Type B pancreatic cell (in vitro differentiated cells): ENCODE measurements at places on chromosomes 4 and X. TPM values are rescaled to one million over a fixed set of nuclear protein-coding genes. Genes with fewer than 3 reads are reported as not detected.

Gene HOPX
- 42.1 and 136 TPM in 2 replicates for total RNA-seq

Gene VSIG4
- not detected in 2 replicates for total RNA-seq

Gene BEND2
- total RNA-seq, result not detected in 2 replicates

Gene MAGEE1
- 5.3 and 7.0 TPM in 2 replicates for total RNA-seq

Gene SULT1E1
- total RNA-seq, result 64.9 and 80.7 TPM in 2 replicates

DNA sequence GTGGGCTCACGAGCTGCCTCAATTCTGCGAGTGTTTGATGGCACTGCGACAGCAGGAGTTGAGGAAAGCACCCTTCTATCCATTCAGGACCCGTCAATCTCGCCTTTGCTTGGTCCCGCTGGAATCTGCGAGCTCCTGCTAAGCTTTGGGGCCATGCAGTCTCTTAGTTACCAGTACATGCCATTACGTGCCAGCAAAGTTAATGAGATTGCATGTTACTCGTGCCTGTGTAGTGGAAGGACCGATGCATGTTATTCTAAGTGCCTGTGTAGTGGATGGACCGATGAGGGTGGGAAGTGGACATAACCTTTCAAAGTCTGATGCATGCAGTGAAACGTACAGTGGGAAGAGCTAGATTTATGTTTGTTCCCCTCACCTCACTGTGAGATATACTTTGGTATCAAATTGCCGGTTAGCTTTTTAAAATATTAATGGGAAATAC lies 569 bp downstream of the RPS3A start:
- peak overlapping the region; percentile 98 for H3K4me3 ChIP-seq
- peaks cover 40% of the 10 kb centered on the region for H3K36me3 ChIP-seq
- no peaks in the 10 kb centered on the region for H3K27me3 ChIP-seq
- DNase-seq, result no peak
- peaks cover 25% of the 10 kb centered on the region for H3K4me1 ChIP-seq

DNA sequence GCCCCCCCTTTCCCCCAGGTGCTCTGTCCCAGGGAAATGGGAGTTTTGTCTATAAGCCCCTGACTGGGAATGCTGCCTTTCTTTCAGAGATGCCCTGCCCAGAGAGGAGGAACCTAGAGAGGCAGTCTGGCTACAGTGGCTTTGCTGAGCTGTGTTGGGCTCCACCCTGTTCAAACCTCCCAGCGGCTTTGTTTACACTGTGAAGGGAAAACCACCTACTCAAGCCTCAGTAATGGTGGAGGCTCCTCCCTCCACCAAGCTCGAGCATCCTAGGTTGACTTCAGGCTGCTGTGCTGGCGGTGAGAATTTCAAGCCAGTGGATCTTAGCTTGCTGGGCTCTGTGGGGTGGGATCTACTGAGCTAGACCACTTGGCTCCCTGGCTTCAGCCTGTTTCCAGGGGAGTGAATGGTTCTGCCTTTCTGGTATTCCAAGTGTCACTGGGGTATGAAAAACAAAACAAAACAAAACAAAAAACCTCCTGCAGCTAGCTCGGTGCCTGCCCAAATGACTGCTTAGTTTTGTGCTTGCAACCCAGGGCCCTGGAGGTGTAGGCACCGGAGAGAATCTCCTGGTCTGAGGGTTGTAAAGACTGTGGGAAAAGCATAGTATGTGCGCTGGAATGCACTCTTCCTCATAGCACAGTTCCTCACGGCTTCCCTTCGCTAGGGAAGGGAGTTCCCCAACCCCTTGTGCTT lies 41.7 kb downstream of the ITM2A start:
- no peaks in the 10 kb centered on the region for H3K36me3 ChIP-seq
- no peaks in the 10 kb centered on the region for H3K27me3 ChIP-seq
- DNase-seq, result no peak

GRCh38 chrX:72045552-72046277 lies 86.0 kb downstream of the RTL5 start:
- H3K27me3 ChIP-seq, result no peaks in the 10 kb centered on the region
- H3K27ac ChIP-seq, result peak overlapping the region; percentile 15
- no peaks in the 10 kb centered on the region for H3K36me3 ChIP-seq

GRCh38 chr4:153148791-153149190 lies 55.5 kb upstream of the TRIM2 start:
- no peak overlapping the region for H3K4me3 ChIP-seq
- no peaks in the 10 kb centered on the region for H3K36me3 ChIP-seq
- DNase-seq, result no peak
- peaks cover 7% of the 10 kb centered on the region for H3K27me3 ChIP-seq
- no peak overlapping the region for H3K27ac ChIP-seq
- peaks cover 14% of the 10 kb centered on the region for H3K4me1 ChIP-seq

DNA sequence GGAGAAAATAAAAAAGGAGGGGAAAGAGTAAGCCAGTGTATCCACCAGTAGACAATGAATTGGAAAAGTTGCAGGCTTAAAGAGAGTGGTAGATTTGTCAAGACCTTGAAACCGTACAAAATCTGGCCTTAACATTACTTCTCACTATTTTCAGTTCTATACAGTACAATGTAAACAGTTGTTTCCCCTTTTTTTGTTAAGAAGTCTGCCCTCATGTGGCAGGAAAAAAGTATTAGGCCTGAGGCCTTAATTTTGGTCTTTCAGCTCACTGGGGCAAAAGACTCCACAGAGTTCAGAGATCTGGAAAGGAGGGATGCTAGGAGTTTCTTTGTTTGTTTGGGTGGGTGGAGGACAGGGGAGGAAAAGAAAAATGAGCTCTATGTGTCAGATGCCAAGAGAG lies 92.8 kb upstream of the CCDC160 start:
- H3K36me3 ChIP-seq, result no peaks in the 10 kb centered on the region
- DNase-seq, result no peak
- H3K27ac ChIP-seq, result no peak overlapping the region
- no peak overlapping the region for H3K4me3 ChIP-seq
- peaks cover 3% of the 10 kb centered on the region for H3K27me3 ChIP-seq

DNA sequence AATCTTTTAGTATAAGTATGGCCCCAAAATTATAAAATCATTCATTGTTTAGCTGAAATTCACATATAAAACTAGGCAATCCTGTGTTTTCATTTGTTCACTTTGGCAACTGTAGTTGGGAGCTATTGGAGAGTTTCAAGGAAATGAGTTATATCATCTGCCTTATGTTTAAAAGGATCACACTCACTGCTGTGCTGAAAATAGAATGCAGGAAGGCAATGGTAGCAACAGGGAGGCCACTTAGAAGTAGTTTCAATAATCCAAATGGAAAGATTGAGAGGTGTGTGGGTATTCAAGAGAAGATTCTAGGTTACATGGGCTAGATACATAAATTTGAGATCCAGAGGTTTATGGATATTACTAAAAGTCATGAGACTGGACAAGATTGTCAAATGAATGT lies 184.9 kb downstream of the PDGFC start:
- H3K27me3 ChIP-seq, result no peaks in the 10 kb centered on the region

DNA sequence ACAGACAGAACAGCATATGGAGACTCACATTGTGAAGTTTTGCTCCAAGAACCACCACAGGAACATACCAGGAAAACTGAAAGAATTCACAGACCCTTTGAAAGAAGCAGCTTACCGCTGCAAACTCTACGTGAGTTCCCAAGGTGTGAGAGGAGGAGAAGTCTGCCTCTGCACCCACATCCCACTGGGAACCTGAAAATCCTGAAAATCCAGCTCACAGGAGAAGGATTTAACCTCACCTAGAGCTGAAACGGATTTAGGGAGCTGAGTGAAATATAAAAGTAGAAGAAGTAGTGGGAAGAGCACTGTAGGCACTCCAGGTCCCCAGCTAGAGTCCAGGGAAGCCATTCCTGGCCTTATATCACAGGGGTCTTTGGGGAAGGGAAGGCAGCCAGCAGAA lies 80.0 kb downstream of the FHIP1A start:
- no peak overlapping the region for H3K27ac ChIP-seq
- H3K27me3 ChIP-seq, result no peaks in the 10 kb centered on the region
- no peaks in the 10 kb centered on the region for H3K4me1 ChIP-seq
- no peak overlapping the region for H3K4me3 ChIP-seq

- peaks cover 56% of the 10 kb centered on the region for H3K27me3 ChIP-seq
- no peak overlapping the region for H3K27ac ChIP-seq
- no peak for DNase-seq
- H3K4me3 ChIP-seq, result peak overlapping the region; percentile 61
Observed at GRCh38 chr4:24801136-24801855, 5.9 kb downstream of the SOD3 start.

DNA sequence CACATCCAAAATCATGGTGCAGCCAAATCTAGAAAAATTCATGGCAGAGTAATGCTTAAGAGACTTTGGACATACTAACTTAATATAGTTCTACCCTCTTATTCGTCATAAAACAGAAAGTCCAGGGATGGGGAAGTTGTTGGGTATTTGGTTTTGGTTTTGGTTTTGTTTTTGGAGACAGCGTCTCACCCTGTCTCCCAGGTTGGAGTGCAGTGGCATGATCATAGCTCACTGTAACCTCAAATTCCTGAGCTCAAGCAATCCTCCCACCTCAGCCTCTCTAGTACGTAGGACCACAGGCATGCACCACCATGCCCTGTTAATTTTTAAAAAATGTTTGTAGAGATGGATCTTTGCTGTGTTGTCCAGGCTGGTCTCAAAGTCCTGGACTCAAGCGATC lies 271.8 kb upstream of the TENM3 start:
- no peaks in the 10 kb centered on the region for H3K27me3 ChIP-seq
- DNase-seq, result no peak
- H3K36me3 ChIP-seq, result no peaks in the 10 kb centered on the region

DNA sequence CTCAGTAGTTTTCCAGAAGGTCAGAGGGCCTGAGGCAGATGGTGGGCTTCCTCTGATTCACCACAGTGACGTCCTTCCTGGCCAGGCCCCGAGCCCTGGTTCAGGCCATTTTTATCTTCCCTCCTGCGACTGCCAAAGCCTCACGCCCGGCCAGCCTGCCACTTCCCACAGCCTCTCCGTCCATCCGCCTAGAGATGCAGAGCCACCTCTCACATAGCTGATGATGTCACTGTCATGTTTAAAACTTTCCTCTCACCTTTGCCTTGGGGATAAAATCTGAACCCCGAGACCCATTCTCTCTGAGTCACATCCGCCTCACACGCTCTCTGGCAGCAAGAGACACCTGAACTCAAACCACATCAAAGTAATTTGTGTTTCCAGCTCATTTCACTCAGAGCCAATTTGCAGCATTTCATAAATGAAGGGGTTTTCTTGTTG lies 175.3 kb downstream of the QDPR start:
- DNase-seq, result no peak
- H3K4me1 ChIP-seq, result no peaks in the 10 kb centered on the region
- no peak overlapping the region for H3K27ac ChIP-seq

GRCh38 chrX:119105826-119106225 lies 21.8 kb downstream of the KIAA1210 start:
- no peak for DNase-seq
- H3K4me3 ChIP-seq, result no peak overlapping the region
- no peak overlapping the region for H3K27ac ChIP-seq
- H3K36me3 ChIP-seq, result no peaks in the 10 kb centered on the region
- no peaks in the 10 kb centered on the region for H3K27me3 ChIP-seq

DNA sequence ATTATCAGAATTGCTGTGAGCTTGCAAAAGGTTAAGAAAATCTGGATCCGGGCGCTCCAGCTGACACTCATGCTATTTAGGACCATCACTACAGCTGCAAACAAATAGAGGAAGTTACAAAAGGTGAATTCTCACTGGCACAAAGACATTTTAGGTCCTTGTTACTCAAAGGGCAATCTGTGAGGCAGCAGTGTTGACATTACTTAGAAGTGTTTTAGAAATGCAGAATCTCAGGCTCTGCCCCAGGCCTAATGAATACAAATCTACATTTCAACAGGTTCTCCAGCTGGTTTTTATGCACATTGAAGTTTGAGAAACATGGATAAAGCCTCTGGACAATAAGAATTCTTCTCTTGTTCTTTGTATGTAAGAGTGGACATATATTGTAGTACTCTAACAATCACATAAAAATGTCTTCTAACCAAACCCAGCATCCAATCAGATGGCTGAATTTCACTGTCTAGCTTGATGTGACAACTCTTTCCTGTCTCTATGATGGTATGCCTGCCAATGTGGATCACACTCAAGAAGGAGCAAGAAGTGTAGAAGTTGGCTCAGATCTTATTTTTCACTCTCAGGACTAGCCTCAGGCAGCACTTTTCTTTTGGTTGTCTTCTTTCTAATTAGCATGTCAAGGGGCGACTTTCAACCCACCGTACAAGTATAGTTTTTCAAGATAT lies 18.8 kb downstream of the SLC7A11 start:
- H3K27me3 ChIP-seq, result no peaks in the 10 kb centered on the region
- no peak overlapping the region for H3K27ac ChIP-seq
- no peak overlapping the region for H3K4me3 ChIP-seq
- H3K4me1 ChIP-seq, result peaks cover 26% of the 10 kb centered on the region
- no peak for DNase-seq
- peaks cover 9% of the 10 kb centered on the region for H3K36me3 ChIP-seq

DNA sequence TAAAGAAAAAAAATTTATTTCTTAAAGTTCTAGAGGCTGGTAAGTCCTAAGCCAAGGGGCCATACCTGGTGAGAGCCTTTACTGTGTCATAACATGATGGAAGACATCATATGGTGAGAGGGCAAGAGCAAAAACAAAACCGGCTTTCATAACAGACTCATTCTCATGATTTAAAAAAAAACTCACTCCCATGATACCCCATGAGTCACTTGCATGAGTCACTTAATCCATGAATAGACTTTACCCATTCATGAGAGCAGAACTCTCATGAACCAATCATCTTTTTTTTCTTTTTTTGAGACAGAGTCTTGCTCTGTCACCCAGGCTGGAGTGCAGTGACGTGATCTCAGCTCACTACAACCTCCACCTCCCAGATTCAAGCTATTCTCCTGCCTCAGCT lies 369.7 kb upstream of the DIAPH2 start:
- H3K4me1 ChIP-seq, result no peaks in the 10 kb centered on the region
- H3K36me3 ChIP-seq, result no peaks in the 10 kb centered on the region
- no peaks in the 10 kb centered on the region for H3K27me3 ChIP-seq
- no peak overlapping the region for H3K27ac ChIP-seq

- H3K4me3 ChIP-seq, result no peak overlapping the region
- no peak overlapping the region for H3K27ac ChIP-seq
- H3K27me3 ChIP-seq, result no peaks in the 10 kb centered on the region
- peaks cover 15% of the 10 kb centered on the region for H3K4me1 ChIP-seq
- DNase-seq, result no peak
Observed at GRCh38 chrX:39335513-39336235, 534.4 kb downstream of the MID1IP1 start.

- no peak for DNase-seq
- H3K4me3 ChIP-seq, result no peak overlapping the region
- H3K27ac ChIP-seq, result no peak overlapping the region
- no peaks in the 10 kb centered on the region for H3K36me3 ChIP-seq
- no peaks in the 10 kb centered on the region for H3K27me3 ChIP-seq
- H3K4me1 ChIP-seq, result no peaks in the 10 kb centered on the region
Observed at GRCh38 chrX:126967225-126967624, 147.7 kb downstream of the PRR32 start.

- no peaks in the 10 kb centered on the region for H3K4me1 ChIP-seq
- no peak overlapping the region for H3K4me3 ChIP-seq
- no peaks in the 10 kb centered on the region for H3K27me3 ChIP-seq
- DNase-seq, result no peak
Observed at GRCh38 chr4:185999207-185999606, 69.7 kb upstream of the TLR3 start.
